Stimulated activated CD4-positive, alpha-beta T cell treated with anti-CD3 and anti-CD28 coated beads, Interleukin-1b, Interleukin-23, amount 100 ng/mL, for 48 hours (primary cell): ENCODE measurements at places on chromosomes 1 and 21.

GRCh38 chr1:113860891-113861290 lies 10.6 kb downstream of the PTPN22 start:
- no peak for DNase-seq

DNA sequence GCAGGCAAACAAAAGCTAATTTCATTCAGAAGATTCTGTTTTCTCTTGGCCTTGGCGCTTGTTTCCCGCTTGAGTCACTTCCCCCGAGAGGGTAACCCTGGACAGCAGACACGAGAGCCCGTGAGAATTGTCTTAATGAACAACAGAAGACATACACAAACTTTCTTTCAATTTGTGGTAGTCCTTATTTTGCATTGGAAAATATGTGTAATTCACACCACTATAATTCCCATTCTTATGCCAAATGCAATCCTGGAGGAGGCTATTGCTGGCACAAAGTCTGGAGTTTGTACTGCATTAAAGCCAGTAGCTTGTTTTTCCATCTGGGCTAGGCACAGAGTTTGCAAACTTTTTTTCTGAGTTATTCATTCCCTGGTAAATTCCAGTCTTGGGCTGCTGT lies 109.8 kb upstream of the IVNS1ABP start:
- DNase-seq: no peak

GRCh38 chr1:177596485-177596884 lies 373.4 kb downstream of the SEC16B start:
- no peak for DNase-seq

- no peak for DNase-seq
Observed at GRCh38 chr1:157407917-157408525, 144.3 kb downstream of the FCRL5 start.

DNA sequence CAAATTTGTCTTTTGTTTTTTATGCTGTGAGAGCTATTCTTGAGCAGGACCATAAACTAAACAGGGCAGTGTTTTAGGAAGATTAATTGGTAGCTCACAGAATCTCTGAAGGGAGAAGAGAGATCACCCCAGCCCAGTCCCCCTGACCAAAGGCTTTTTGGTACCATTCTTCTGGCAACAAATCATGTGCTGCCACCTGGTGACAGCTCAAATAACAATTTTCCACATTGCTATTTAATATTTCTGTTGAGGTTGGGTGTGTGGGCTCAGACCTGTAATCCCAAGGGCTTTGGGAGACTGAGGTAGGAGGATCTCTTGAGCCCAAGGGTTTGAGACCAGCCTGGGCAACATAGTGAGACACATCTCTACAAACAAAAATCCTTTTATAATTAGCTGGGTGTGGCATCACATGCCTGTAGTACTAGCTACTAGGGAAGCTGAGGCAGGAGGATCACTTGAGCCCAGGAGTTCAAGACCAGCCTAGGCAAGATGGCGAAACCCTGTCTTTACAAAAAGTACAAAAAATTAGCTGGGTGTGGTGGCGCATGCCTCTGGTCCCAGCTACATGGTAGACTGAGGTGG lies 2.2 kb upstream of the TESK2 start:
- peak; percentile 18 for DNase-seq

- no peak for DNase-seq
Observed at GRCh38 chr21:38853421-38853919, 47.7 kb downstream of the ETS2 start.

DNA sequence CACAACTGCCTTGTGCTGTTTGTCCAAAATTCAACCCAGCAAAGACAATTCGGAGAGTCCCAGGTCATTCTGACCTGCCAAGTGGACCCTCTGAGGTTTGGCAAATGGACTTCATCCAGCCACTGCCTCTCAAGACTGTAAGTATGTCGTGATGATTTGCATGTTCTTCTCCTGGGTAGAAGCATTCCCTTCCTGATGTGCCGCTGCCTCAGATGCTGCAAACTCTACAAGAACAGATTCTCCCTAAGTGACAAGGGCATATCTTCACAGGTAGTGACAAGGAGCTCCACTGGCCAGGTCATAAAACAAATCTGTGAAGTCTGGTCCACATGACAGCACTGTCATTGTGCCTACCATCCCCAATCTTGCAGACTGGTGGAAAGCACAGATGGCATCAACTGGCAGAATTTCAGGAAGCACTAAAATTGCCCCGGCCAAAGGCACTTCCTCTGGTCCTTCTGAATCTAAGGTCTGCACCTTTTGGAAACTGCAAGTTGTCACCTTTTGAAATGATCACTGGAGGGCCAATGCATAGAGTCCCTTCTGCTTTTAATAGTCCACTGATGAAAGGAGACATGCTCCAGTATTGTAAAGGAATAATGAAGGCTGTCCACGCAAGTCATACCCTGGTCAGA lies 27.4 kb downstream of the POFUT2 start:
- no peak for DNase-seq

GRCh38 chr1:247883346-247883745 lies 12.0 kb upstream of the OR2W3 start:
- no peak for DNase-seq

DNA sequence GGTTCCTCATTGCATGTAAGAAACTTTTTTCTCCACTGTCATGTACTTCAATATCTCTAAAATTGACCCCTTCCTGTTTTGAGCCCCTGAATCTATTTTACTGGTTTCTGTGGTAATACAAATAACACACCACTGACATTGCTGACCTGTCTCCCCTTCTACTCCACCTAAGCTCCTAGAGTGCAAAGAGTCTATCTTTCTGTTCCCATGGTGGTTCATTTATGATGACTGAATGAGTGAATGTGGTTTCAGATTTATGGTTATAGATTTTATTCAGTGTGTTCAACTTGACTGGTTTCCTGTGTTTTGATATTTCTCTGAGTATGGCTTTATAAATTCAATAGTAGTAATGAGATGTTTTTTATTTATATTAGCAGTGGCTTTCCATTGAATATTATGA lies 127.7 kb downstream of the MAGI3 start:
- no peak for DNase-seq

DNA sequence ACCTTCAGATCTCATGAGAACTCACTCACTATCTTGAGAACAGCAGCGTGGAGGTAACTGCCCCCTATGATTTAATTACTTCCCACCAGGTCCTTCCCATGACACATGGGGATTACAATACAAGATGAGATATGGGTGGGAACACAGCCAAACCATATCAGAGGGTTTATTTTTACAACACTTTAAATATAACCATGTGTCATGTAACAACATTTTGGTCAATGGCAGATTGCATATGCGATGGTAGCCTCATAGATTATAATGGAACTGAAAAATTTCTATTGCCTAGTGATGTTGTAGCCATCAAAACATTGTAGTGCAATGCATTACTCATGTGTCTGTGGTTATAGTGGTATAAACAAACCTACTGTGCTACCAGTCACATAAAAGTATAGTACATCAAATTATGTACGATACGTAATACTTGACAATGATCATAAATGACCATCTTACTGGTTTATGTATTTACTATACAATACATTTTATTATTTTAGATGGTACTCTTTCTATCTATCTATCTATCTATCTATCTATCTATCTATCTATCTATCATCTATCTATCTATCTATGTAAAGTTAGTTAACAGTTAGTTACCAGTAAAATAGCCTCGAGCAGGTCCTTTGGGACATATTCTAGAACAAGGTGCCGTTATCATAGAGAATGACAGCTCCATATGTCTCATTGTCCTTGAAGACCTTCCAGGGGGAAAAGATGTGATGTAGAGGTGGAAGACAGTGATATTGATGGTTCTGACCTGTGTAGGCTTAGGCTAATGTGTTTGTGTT lies 12.6 kb upstream of the S100B start:
- DNase-seq: no peak

DNA sequence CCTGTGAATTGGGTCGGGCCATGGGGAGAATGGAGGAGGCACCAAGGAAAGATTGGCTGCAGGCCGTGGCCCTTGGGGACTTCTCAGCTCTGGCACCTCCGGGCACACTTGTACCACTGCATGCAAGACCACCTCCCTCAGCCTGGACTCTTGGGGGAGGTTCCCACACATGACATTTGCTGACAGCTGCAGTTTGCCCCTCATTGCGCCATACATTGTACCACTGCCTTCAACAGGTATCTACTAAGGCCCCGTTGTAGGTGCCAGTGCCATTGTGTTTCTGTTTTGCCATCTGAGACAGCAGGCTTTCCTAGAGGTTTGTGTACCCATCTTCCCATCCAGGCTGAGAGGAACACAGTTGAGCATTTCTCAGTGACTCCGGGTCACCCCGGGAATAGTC lies 159.4 kb upstream of the TMEM51 start:
- no peak for DNase-seq

- no peak for DNase-seq
Observed at GRCh38 chr1:216014086-216014485, 409.2 kb downstream of the USH2A start.

GRCh38 chr1:58789996-58790660 lies 6.3 kb upstream of the JUN start:
- no peak for DNase-seq

GRCh38 chr1:55980582-55980981 lies 598.8 kb downstream of the PLPP3 start:
- no peak for DNase-seq

DNA sequence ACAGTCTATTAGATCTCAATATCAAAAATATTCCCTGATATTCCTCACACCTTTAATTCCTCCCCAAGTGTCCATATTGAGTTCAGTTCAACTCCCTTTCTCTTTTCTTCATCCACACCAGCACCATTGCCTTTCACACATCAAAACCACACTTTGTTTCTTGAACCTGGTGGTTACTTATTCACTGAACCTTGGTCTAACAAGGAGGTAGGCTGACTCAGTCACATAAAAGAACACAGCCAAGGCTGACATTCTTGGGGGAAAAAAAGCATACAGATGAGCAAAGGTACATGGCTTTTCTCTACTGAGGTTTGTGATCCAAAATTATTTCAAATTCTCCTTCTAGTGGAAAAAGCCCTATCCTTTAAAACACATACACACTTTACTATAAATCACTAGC lies 131.7 kb upstream of the USH2A start:
- no peak for DNase-seq

DNA sequence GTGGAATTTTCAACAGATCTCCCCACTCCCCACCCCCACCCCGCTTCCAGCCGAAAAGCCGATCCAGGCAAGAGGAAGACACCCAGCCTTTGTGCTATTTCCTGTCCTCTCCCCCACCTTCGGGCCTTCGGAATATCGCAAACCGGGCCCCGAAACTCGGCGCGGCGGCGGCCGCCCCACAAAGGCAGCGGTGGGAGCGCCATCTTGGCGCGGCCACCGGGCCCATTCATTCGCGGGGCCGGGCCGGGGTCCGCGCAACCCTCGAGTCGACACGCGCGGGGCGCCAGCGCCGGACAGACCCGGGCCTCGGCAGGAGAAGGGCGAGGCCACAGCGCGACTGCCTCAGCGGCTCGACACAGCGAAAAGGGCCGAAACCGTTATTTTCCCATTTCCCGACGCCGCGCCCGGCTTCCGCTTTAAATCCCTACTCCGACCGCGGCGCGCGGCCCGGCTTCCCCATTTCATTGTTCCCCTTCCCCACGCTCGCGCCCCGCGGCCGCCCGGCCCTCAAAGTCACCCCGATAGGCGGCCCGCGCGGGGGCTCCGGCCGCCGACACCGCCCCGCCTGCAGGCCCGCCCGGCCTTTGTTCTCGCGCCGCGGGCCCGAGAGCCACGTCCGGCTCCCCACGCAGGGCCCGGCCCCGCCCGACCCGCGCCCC lies 911 bp downstream of the GNB1 start:
- peak; percentile 41 for DNase-seq

- DNase-seq: no peak
Observed at GRCh38 chr1:15681349-15682292, 2.5 kb upstream of the PLEKHM2 start.

DNA sequence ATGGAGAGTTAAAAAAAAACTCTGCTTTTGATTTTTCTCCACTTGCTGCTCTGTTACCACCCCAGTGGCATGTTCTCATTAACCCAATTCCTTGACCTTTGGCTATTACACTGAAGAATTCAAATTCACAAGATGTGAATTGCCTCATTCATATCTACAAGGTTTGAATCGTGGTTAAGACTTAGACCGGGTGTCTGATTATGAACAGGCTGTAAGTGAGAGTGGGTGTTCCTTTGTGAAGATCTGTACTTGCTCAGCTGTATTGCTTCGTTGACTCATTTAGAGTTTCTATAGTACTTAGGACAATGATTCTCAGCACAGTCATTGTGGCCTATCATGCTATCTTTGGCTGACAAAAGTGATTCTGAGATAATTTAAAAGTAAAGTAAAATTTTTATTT lies 36.4 kb downstream of the DNM3 start:
- no peak for DNase-seq

- peak; percentile 45 for DNase-seq
Observed at GRCh38 chr1:156797212-156797871, 19.3 kb downstream of the SH2D2A start.

- DNase-seq: no peak
Observed at GRCh38 chr21:26470351-26471098, 102.6 kb downstream of the CYYR1 start.

DNA sequence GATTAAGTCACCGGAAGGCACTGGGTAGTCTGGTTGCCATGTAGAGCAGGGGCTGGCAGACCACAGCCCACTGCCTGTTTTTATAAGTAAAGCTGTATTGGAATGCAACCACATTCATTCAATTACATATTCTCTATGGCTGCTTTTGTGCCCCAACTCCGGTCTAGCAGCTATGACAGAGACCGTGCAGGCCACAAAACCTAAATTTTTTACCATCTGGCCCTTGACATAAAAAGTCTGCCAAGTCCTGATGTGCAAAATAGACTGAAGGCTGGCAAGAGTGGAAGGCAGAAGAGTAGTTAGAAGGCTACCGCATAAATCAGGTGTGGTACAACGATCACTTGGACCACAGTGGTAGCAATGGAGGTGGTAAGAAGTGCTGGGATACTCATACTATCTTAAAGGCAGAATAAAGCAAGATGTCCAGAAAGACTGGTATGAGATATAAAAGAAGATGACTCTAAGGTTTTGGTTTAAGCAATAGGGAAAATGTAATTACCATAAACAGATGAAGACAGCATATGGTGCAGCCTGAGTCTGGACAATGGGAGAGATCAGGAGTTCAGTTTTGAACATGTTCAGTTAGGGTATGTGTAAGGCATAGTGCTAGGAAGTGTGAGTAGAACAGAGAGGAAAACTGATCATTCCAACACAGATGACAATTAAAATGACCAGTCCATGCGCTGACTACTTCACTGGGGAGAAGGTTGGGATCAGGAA lies 37.2 kb downstream of the EGLN1 start:
- no peak for DNase-seq

DNA sequence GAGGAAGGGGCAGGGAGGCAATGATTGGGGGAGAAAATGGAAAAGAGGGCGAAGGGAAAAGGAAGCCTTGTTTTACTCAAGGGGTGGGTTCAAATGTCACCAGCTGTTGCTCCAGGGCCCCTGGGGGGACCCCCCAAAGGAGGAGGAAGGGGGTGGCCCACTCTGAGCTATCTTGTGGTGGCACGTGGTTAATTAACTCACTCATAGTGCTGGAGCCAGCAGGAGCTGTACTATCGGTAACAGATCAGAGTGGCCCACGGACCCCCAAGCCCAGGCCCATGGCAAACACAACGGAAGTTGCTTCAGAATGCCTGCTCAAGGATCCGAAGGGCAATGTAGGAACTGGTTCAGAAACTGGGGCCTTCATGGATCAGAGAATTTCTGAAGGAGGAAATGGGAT lies 7.2 kb downstream of the TFF2 start:
- DNase-seq: no peak
